Osteocyte (in vitro differentiated cells): ENCODE measurements at places on chromosomes 12 and 14.

DNA sequence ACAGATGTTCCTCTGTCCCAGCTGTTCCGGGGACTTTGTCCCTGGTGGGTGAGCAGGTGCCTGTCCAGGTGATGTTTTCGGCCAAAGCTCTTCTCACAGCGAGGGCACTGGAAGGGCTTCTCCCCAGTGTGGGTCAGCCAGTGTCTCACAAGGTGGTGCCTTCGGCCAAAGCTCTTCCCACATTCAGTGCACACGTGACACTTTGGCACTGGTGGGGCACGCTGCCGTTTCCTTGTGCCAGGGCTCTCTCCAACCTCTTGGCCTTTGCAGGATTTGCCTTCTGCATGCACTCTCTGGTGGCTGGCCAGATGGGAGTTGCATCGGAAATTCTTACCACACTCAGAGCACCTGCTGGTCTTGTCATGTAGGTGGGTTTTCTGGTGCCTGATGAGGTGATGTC is 7.7 kb downstream of the ZNF641 start:
- no peak for DNase-seq

GRCh38 chr12:103369929-103370328 is 125.8 kb downstream of the C12orf42 start:
- DNase-seq, result no peak

GRCh38 chr14:68770553-68771286 is 22.1 kb downstream of the ZFP36L1 start:
- DNase-seq, result no peak

- DNase-seq, result no peak
Observed at GRCh38 chr12:93587611-93588010, 15.1 kb downstream of the SOCS2 start.

GRCh38 chr12:113325916-113326315 is 9.0 kb downstream of the SLC8B1 start:
- no peak for DNase-seq

- no peak for DNase-seq
Observed at GRCh38 chr14:106846218-106846617, 1319.8 kb downstream of the TMEM121 start.

GRCh38 chr14:63642229-63642611 is 549 bp upstream of the WDR89 start:
- DNase-seq, result peak; percentile 90

- DNase-seq, result no peak
Observed at GRCh38 chr12:16062611-16063010, 151.5 kb downstream of the DERA start.

DNA sequence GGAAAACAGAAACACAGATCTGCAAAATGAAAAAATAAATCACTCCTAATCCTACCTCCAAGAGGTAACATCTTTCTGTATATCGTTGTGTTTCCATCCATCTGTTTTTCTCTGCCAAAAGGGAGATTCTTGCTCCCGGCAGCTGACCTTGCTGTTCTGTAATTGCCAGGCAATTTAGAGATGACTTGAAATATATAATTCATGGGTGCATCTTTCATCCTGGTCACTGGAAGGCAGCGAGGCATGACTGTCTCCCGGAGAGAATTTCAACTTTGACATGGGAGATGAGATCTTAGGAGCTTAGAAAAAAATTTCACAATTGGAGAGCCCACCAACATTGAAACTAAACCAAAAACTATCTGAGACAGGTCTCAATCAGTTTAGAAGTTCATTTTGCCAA is 53.0 kb downstream of the WSCD2 start:
- no peak for DNase-seq

GRCh38 chr12:12892681-12893141 is 1.3 kb downstream of the GPRC5A start:
- DNase-seq, result no peak

- DNase-seq, result no peak
Observed at GRCh38 chr14:22479776-22480464, 109.1 kb downstream of the DAD1 start.

DNA sequence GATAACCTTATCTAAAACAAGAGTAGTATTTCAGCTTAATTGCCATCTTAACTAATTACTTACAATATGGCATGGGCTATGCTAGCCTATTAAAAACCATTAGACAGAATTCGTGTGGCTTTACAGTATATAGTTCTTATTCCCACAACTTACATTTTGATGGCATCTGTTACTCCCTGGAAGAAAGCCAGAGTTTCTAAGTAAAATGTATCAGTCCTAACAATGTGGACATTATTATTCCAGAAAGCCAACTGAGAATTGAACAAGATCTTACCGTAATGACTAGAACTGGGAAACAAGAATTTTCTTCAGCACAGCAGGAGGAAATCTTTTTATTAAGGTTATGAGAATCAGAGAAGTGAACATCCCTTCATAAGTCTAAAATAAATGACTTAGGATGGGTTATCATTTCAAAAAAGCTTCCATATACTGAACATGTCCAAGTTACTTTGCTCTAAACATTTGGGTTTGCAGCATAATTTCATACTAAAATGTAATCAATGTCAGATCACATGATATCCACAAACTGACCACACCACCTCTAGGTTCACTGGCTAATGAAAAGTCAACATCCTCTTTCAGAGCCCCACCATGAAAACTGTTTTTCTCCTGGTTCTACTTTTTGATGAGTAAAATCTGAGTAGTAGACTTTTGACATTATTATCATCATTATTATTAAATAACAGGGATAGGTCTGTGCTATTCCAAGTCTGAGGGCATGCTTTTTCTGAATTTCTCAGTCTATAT is 179.7 kb downstream of the SSPN start:
- DNase-seq, result no peak

DNA sequence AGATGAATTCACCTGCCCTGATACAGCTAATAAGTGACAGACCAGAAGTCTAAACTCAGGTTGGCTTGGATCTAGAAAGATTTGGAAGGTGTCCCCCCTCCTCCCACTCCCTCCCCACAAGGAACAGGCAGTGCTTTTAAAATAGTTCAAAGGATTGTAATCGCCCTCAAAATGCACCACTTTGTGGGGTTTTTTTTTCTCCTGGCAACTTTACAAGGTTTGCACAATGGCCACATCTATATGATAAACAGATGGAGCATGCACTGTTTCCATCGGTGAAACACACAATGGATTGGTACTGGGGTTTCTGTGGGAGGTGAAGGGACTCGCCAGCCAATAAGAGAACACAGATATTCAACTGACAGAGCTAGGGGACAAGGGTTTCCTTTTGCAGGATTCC is 137.4 kb downstream of the LLPH start:
- no peak for DNase-seq

DNA sequence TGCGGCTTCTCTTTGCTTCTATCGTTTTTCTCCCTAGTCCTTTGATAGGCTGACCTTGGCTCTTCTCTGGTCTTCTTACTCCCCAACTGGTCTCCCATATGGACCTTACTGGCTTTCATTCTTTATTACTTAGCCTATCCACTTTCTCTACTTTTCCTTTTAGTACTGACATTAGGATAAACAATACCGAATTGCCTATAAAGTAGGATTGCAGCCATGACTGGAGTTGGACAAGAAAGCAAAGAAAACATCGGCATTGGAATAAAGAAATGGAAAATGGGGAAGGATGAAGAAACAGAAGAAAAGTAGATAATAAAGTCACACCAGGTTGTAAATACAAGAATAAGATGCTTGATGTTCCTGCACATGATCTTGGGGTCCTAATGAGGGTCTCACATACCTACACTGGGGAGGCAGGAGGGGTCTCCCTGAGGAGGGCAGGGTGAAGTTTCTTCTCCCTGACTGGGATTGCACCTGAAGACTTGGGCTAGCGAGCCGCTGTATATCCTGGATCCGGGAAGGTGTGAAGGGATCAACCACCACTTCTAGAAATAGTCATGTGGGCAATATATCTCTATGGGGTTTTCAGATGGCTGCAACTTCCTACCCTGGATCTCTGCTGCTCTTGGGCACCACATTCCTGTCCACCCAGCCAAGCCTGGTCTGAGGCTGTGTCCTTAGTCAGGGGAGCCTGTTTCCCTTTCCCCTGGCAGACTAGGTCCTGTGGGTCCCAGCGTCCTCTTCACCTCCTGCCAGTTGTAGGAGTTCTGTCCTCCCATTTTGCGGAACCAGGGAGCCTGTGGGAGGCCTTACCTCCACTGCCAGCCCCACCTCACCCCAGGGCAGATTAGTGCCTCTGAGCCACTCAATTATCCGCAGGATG is 13.1 kb downstream of the NKX2-1 start:
- no peak for DNase-seq

GRCh38 chr14:51428981-51429380 is 188.9 kb downstream of the TMX1 start:
- DNase-seq, result no peak
